NCI-H748 treated with DMSO at 0.1 percent for 48 hours (cell line): ENCODE measurements at places on chromosomes 1 and 21.

GRCh38 chr1:210272666-210273065 is 40.1 kb downstream of the SERTAD4 start:
- no peak for DNase-seq

DNA sequence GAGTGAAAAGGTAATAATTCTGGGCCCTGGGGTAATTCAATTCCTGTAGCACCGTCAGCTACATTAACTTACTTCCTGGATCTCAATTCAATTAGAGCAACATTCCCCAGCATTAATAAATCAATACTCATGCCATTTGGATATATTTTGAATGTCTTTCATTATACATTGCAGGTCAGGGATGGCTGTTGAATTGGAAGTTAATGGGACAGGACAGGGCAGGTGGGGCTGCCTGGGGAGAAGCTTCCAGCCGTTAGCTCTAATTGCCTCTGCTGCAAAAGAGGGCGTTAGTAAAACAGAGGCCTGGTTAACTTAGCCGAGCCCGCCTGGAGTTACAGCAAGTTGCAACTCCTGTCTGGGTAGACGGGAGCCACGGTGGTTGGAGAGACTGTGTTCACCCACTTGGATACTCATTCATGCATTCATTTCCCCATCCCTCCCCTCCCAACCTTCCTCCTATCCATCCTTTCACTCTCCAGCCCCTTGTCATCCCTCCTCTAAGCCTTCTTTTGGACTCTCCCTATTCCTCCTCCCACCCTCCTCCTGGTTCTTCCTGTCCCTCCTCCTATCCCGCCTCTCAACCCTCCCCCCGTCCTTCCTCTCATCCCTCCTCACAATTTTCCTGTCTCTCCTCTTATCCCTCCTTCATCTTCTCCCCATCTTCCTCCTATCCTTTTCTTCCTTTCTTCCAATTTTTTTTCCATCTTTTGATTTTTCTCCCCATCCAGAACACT is 137.6 kb upstream of the RUNX3 start:
- no peak for DNase-seq

- no peak for DNase-seq
These were observed 21.8 kb upstream of the H6PD start for GRCh38 chr1:9212735-9213134.

DNA sequence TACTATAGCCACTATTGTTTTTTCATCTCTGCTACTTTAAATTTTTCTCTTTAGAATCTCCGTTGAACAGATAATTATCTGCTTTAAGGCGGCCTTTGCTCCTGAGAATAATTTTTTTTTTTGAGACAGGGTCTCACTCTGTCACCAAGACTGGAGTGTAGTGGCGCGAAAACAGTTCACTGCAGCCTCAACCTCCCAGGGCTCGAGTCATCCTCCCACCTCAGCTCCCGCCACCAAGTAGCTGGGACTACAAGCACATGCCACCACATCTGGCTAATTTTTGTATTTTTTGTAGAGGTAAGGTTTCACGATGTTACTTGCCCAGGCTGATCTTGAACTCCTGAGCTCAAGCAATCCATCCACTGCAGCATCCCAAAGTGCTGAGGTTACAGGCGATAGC is 28.6 kb downstream of the TRIT1 start:
- no peak for DNase-seq

GRCh38 chr1:2019571-2020309 is 595 bp downstream of the GABRD start:
- DNase-seq, result no peak

DNA sequence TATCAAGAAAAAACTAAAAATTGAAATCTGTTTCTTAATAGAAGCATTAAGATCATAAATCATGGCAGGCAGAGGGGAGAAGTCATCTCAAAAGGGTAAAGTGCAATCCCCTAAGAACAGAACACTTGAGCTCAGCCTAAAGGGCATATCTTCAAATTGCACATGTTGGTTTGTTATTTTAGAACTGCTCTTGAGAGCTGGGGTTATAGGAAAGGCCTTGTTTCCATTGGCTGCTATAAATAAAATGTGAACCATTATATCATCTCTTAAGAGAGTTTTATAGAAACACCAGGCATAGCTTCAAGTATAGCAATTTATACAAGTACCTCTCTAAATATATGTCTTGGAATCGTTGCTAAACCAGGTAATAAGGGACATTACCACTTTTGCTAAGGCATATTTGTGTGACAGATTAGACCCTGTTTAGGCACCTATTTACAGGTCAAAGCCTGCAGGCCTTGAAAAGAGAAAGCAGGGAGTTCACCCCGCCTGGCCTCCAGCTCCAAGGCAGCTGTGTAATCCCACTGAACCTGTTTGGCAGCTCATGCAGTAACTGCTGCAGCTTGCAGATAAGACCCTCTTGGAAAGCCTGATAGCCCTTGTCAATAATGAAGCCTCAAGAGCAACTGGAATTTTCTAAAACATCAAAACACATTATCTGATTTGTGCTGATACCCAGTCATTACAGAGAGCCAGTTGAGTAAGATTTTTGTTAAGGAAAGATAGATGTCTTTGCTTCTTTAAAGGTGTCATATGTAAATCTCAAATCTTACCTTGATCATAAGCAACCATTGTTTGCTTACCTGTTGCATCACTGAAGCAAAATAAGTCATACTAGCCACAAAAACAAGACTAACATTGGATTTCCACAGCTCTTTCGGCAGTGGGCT is 24.2 kb upstream of the SYDE2 start:
- peak; percentile 87 for DNase-seq

DNA sequence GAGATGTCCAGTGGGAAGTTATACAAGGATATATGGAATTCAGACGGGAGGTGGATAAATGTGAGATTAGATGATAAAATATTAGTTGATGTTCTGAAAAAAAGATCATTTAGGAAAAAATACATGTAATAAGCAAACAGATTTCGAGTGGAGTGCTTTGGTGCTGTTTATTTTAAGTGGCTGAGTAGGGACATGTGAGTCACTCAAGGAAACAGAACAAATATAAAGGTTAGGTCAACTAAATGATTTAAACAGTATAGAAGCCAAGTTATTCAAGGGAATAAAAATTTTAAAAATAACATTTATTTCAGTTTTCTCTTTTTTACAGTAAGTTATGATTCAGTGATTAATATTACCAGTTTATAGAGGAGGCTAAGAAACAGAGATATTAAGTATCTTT is 1046.7 kb upstream of the B3GALT2 start:
- no peak for DNase-seq

- DNase-seq, result no peak
These were observed 1103.0 kb downstream of the PLA2G4A start for GRCh38 chr1:187931776-187932175.

- DNase-seq, result no peak
These were observed 78.7 kb downstream of the PAPPA2 start for GRCh38 chr1:176541663-176542062.

GRCh38 chr1:80448081-80448480 is 1352.7 kb upstream of the ADGRL2 start:
- DNase-seq, result no peak

DNA sequence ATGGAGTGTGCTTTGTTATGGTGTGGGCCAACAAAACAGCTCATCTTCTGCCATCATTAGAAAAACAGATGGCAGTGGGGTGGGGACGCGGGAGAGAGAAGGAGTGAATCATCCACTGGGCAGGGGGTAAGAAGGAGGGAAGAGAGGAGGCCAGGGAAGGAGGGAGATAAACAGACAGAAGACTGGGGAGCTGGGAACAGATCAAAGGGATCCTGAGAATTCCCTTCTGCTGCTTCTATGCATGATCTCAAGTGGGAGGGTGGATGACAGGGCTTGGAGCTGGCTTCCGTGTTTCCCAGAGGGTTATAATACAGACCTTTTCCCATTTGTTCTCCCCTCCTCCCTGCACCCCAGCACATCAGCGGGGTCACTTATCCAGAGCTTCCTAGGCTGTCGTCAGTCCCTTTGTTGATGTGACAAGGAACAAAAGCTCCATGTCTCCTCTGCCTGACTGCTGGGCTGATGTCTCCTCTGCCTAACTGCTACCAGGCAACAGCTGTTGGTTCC is 338.6 kb downstream of the PAPPA2 start:
- no peak for DNase-seq

GRCh38 chr1:34625521-34626015 is 129.3 kb upstream of the GJB5 start:
- no peak for DNase-seq

DNA sequence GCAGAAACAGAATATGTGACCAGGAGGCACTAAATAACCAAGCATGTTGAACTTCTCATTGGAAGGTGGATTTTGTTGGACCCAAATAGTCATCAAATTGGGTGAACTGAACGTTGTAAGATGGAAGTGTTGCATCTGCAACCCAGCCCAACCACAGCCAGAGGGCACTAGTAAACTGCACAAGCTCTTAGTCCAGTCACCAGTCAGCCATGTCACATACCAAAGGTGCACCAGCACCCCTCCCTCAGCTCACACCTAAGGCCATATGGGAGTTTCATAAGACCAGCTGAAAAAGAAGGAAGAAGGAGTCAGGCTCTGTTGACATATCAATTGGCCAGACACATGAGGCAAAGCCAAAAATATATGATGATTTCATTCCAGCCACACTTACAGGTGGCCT is 481.7 kb upstream of the NR5A2 start:
- DNase-seq, result no peak

- DNase-seq, result no peak
These were observed 58.3 kb downstream of the ZNF648 start for GRCh38 chr1:182003025-182003725.

DNA sequence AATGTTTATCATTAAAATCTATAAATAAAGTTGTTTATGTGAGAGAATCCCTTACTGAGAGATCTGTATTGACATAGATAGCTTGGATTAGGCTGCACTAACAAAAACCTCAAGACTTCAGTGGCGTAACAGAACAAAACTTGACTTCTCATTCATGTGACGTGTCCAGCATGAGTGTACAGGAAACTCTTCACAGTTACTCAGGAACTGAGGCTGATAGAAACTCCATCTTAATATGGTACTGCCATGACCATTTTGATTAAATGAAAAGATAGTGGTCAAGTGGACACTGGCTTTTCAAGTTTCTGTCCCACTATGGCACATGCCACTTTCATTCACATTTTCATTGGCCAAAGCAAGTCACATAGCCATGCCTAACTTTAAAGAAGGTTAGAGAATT is 3.7 kb downstream of the ST3GAL3 start:
- DNase-seq, result no peak

GRCh38 chr1:20867847-20868246 is 80.7 kb upstream of the HP1BP3 start:
- no peak for DNase-seq
